ENCODE measurements at places on chromosomes 2 and 18.

DNA sequence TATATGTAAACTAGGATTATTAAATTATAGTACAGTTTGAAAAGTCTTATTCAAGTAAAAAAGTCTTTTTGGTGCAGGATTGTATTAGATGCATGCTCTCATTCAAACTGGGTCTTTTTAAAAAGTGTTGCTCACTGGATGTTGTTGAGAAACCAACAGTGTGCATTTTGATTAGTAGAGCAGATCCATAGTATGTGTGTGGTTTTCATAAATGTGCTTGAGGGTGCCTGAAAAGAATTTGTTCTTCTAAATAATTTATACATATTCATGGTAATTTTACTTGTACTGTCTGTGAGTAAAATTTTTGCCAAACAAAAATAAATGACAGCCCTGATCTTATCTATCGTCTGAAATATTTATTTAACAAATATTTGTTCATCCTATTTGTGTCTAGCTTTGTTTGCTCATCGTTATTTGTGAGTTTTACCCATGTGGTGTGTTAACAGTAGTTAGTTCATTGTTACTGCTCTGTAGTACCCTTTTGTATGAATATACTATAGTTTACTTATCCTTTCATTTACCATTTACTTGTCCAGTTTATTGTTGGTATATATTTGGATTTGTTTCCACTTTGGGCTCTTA is 50.4 kb downstream of the PTPN4 start:
- DNase-seq: no peak

DNA sequence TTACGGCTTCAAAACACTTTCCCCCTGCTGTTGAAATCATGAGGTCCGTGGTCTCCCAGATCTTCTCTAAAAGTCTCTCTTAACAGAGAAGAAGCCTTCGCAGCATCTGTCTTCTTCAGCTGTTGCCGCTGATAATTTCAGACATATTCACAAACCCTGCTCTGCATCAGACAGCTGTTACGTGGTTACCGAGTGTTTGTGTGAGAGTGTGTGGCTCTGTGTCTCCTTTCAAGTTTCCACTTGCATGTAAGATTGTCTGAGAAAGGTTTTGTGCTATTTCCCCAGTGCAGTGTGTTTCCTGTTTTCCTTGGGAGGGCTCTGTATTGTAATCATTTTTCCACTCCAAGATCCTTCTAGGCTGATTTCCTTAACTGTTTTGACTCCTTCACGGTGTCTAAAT is 32.8 kb downstream of the MAIP1 start:
- DNase-seq: no peak

- no peak for DNase-seq
These were observed 41.9 kb downstream of the TMEM131 start for GRCh38 chr2:97953853-97954252.

- DNase-seq: no peak
These were observed 45.4 kb downstream of the SOWAHC start for GRCh38 chr2:109659396-109660045.

- DNase-seq: no peak
These were observed 57.7 kb upstream of the LRP1B start for GRCh38 chr2:142188562-142188961.

- DNase-seq: no peak
These were observed 23.1 kb downstream of the PRPF40A start for GRCh38 chr2:152694161-152694661.

DNA sequence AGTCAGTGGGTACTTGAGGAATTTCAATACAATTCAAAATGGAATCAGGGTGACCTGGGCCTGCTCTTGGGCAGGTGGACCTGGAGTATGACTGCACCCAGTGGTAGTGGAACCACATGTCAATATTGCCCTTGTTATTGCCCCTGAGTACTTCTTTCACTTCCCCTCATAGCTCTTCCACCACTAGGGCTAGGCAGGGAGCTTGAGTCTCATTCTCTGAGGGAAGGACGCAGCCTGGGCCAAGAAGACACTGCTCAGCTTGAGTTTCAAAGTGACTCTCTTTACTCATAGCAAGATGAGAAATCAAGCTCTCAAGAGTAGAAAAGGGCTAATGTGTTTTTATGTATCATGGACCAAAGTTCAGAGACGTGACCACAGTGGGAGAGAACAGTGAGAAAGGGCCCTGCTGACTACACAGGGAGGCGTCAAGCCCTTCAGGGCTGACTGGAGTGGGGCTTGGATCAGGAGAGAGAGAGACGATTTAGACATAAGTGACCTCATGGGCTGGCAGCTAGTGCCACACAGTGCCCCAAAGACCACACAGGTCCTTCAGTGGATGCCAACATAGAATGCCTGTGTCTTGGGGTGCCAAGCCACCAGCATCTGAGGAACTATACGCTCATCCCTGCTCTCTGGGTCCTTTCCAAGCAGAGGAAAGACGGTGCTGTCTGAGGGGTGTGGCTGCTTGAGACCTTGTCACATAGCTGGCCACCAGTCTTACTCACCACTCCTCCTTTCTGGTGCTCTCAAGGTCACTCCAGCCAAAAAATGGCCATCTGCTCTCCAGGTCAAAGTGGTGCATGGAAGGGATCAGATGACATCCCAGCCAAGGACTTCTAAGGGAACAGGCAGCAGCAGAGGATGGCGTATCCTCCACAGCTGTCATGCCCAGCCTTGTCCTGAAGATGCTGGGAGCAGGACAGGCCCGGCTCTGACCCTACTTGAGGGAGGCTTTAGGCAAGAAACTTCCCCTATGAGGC is 13.0 kb downstream of the PTMA start:
- DNase-seq: no peak

DNA sequence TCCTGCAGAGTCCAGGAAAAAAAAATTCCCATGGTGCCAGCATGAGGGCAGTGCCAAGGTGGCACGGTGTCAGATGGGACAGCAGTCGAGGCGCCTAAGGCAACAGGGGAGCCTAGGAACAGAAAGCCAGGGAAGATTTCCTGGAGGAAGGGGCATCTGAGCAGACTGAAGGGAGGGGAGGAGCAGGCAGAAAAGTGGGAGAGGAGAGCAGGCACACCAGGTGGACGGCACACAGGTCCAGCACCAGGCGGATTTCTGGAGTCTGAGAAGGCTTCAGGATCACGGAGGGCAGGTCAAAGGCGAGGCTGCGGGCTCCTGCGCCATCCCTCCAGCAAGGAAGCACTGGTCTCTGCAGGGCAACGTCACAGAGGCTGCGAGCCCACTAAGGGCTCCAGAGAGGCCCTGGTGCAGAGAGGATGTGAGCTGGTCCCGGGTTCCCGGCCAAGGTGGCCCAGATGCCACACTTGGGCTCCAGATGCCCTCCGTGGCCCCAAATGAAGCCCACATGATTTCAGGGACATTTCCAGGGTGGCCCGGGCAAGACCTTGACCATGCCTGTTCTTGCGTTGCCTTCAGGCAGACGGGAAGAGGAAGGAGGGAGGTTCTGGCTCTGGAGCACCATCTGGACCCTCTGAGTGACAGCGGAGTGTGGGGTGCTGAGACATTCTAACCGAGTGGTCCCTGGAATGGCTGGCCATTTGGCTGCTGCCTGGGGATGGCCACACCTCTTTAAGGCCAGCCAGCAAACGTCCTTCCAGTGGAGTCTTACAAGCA is 4.1 kb downstream of the HS6ST1 start:
- no peak for DNase-seq

GRCh38 chr2:12778369-12778768 is 61.6 kb downstream of the TRIB2 start:
- no peak for DNase-seq
